Stimulated activated CD8-positive, alpha-beta memory T cell treated with anti-CD3 and anti-CD28 coated beads, Interleukin-7, amount 100 ng/mL, for 1 hour (primary cell): ENCODE measurements at places on chromosomes 5 and 9.
A peak's percentile ranks its signal among the peaks of the same experiment; 100 is the strongest.

- DNase-seq: no peak
Observed at GRCh38 chr5:78236046-78236445, 58.5 kb downstream of the AP3B1 start.

GRCh38 chr9:105132606-105133005 lies 111.8 kb upstream of the SLC44A1 start:
- DNase-seq: no peak

- no peak for DNase-seq
Observed at GRCh38 chr5:102600964-102601363, 102.2 kb upstream of the SLCO6A1 start.

- DNase-seq: no peak
Observed at GRCh38 chr5:105739732-105740131, 1931.0 kb downstream of the EFNA5 start.

- no peak for DNase-seq
Observed at GRCh38 chr5:135589152-135589551, 10.4 kb upstream of the CXCL14 start.

- no peak for DNase-seq
Observed at GRCh38 chr9:16154521-16155078, 601.8 kb downstream of the CCDC171 start.

DNA sequence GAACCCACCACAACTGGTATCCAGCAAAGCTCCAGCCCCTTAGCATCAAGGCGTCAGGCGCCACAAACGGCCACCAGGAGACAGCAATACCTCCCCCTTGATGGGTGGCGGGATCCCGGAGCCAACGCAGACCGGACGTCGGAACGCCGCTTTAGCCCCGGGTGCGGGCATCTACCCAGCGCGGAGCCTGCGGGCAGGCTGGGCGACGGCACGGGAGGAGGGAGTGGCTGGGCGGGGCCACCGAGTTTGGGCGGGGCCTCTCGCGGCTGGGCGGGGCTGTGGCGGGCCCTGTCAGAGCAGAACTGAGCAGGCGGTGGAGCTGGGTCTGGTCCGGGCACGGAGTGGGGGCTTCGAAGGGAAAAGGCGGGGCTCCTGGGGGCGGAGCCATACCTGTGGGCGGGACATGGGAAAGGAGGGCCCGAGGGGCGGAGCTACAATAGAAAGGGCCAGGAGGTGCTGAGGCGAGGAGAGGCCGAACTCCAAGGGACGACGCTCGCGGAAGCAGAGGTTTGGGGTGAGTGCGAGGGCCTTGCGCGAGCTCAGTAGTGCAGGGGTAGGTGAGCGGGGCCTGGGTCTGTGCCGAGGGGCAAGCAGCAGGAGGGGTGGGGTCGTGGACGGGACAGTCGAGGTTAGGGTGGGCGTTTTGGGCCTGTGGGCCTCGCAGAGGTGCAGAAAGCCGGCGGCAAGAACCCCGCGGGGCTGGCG lies 40.2 kb upstream of the GARNL3 start:
- peak; percentile 73 for DNase-seq

GRCh38 chr5:66739951-66740350 lies 143.8 kb downstream of the MAST4 start:
- DNase-seq: no peak

- no peak for DNase-seq
Observed at GRCh38 chr5:160284291-160284873, 28.0 kb downstream of the CCNJL start.

DNA sequence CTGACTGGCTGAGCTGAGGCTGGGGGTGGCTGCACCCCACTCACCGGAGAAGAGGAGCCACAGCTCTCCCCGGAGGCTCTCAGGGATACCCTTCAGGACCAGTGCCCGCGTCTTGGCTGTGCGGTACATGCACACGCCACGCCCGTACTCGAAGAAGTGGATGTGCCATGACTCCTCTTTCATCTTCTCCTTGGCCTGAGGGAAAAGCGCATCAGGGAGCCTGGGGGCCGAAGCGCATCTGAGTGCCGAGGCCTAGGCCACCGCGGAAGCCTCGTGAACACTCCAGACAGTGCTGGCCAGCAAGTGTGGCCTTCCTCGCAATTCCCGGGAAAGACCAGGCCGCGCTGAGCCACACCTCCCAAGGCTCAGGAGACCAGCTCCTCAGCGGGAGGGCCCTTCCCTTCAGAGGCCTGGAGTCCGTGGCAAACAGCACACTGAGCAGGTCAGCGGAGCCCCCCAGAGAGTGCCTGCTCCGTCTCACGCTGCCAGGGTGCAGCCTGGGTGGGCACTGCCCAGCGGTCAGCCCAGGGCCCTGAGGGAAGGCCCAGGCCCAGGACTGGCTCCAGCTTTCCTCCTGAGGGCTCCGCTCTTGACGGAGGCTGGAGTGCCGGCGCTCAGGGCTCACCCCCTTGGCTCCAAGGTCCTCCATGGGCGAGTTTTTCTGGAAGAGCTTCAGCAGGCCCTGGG lies 20.5 kb upstream of the MRNIP start:
- no peak for DNase-seq

DNA sequence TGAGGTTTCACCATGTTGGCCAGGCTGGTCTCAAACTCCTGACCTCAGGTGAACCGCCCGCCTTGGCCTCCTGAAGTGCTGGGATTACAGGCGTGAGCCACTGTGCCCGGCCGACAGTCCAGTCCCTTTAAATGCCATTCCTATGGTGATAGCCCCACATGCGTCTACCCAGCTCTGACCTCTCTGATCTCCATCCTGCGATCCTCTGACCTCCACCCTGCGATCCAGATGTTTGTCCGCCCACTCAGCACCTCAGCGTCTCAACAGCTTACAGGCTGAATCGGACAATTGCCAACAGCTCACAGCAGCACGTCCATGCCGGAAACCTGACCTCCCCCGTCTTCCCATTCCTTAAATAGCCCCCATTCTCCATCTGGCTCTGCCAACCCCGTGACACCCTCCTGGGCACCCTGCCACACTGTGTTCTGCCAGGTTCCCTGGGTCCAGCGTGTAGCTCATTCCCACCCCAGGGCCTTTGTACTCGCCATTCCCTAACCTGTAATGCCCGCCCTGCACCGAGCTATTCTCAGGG lies 44.0 kb upstream of the RNU6ATAC start:
- DNase-seq: no peak

- DNase-seq: no peak
Observed at GRCh38 chr5:15004506-15004905, 132.9 kb upstream of the ANKH start.

- DNase-seq: no peak
Observed at GRCh38 chr5:146789712-146790653, 88.6 kb downstream of the PPP2R2B start.
